ENCODE measurements at places on chromosomes 4 and X.

DNA sequence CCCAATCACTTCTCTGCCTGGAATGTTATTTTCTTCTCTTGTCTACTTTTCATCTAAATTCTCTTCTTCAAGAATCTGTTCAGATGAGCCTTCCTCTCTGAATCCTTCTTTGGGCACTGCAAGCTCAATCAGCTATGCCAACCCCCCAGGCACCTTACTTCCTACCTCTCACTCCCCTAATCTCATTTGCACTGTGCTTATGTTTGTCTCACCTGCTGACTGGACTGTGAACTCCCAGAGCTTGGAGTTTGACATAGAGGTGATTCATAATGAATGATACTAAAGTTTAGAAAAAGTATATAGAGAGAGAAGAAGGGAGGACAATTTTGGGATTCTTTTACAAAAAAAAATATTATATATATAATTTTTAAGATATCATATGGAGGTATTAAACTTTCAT lies 36.3 kb downstream of the ANXA10 start:
- no peak for DNase-seq

GRCh38 chrX:1500701-1501624 lies 36.0 kb downstream of the P2RY8 start:
- DNase-seq: peak; percentile 60

DNA sequence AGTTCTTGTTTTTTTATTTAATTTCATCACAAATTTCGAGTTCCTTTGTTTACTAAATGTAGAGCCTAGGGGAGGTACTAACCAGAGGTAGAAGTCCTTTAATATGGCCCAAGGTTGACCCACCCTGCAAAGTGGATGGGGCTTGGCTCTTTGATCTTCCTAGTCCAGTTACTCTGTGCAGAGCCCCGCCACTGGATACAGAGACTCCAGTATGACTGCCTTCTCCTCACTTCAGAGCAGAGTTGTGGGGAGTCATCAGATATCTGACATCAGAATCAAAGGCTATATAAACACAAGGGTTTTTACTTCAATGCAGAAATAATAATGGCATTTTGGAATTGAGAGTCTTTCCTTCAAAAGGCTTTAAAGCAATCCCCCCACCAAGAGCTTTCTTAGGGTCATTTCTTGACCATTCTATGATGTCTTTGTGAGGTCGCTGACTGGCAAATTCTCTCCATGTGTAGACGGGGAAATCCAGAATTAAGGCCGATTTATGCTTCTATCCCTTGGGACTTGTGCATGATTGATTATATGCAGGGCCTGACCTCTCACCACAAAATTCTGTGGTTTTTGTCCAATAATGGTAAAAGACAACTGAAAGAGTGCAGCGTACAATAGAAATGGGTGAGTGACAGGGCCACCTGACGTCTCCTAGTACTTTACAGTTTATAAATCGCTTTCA lies 88.3 kb upstream of the CITED1 start:
- DNase-seq: no peak

GRCh38 chrX:112654871-112655270 lies 24.9 kb downstream of the LHFPL1 start:
- DNase-seq: no peak

- DNase-seq: no peak
These were observed 521.5 kb downstream of the BCOR start for GRCh38 chrX:39576041-39576872.

GRCh38 chr4:23733476-23733875 lies 156.4 kb downstream of the PPARGC1A start:
- no peak for DNase-seq

GRCh38 chrX:48468247-48468671 lies 1.8 kb downstream of the SLC38A5 start:
- DNase-seq: no peak

GRCh38 chrX:76428243-76429130 lies 977 bp downstream of the MAGEE1 start:
- no peak for DNase-seq

- DNase-seq: peak; percentile 14
These were observed 12.7 kb downstream of the TSR2 start for GRCh38 chrX:54452920-54453319.

- DNase-seq: no peak
These were observed 39.7 kb downstream of the CLDN2 start for GRCh38 chrX:106959901-106960300.

DNA sequence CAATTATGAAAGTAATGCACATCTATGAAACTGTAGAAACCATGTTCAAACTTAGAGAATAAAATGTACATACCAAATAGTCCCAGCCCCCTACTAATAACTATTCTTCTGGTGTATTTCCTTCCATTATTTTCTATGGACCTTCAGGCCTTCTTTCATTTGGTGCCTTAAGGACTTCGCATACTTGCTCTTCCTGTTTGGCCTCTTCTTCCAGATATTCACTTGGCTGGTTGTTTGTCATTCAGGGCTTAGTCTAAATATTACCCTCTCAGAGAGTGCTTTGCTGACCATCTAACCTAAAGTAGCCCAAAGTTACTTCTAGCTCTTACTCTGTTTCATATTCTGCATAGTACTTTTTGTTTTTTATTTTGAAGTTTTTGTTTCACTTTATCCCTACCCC lies 70.3 kb upstream of the ARMCX2 start:
- DNase-seq: no peak

DNA sequence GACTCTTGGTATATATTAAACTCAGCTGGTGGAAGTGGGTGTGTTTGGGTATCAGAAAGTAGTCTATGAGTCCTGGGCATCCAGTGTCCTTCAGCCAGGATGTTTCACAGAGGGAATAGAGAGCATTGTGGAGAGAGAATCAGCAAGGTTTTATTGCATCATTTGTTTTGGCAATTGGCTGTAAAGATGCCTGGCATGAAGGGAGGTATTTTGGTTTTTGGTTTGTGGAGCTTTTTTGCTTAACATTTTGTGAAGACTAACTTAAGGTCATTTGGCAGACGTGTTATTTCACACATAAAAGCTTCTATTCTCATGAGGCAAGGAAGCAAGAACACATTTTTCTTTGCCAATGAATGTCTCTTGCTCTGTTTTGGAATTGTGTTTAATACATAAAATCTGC lies 71.1 kb downstream of the DCLK2 start:
- no peak for DNase-seq

DNA sequence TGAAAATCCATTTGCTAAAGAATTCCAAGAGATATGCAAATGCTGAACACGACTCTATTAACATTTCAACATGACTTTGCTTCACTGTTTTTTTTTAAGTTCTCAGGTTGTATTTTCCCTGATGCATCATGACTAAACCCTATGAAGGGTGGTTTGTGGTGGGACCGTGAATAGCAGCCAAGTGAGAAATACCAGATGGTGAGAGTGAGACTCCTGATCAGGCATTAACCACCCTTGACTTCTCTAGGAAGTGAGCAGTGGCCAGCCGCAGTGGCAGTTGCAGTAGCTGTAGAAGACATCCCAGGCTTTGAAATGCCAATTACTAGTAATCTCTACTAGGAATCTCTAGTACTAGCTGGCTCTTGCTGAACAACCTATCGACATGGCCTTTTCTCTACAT lies 383.4 kb downstream of the FAM133A start:
- DNase-seq: peak; percentile 0

DNA sequence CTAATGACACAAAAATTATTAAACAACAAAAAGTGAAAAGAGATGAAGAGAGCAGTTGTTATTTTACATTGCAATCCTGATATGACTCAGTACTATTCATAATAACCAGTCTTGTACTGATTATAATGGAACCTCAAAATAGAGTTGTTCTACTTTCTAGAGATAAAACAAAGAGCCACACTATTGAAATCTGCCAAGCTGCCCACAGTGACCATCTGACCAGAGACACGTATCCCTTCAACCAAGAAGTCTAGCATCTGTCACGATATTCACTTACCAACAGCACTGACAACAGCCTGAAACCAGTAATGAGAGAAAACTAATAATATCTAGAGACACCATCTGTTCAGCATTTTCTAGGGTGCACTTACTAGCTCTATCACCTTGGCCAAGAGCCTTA lies 466.7 kb downstream of the NKX6-1 start:
- no peak for DNase-seq

GRCh38 chr4:88008122-88008742 lies 797 bp downstream of the PKD2 start:
- DNase-seq: no peak

- DNase-seq: no peak
These were observed 121.5 kb upstream of the NUDT6 start for GRCh38 chr4:123043793-123044425.

DNA sequence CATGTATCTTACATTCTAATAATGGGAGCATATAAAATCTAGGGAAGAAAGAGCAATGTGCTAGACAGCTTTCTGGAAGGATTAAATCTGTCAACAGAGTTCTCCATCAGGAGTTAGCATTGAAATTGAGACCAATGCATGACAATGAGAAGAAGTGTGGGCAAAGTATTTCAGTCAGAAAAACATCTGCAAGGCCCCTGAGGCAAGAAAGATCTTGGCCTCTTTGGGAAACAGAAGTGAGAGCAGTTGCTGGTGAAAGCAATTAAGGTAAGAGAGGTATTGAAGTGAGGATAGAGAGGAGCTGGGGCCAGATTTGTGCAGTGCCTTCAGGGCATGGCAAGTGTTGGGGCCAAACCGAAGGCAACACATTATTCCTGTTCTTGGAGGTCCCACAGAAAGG lies 999.1 kb downstream of the STPG2 start:
- no peak for DNase-seq

GRCh38 chr4:16157609-16158503 lies 68.4 kb downstream of the TAPT1 start:
- no peak for DNase-seq

DNA sequence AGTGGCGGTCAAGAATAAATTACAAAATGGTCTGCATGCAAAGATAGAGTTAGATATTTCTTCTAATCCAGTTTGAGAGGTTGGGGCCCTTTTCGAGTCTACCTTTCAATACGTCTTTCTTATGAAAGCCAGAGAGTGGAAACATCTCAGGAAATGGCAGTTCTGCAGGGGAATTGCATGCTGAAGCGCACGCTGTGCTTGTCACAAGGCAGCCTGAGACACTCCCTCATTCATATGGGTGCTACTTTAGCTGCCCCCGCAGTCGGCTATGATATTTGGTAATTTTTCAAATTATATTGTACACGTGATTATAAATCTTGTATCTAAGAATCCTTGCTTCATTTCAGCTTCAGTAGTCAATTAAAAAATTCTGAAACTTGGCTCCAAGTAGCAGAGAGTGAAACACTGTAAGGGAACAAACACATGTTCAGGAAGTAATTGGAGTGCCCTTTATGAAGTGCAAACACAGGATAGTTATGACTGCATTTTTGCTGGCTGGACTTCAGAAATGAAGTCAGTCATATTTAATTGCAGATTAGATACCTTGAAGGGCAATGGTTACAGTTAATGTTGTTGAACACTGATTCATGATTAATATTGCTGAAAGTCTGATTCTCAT lies 145.5 kb upstream of the NAP1L5 start:
- no peak for DNase-seq

- DNase-seq: peak; percentile 17
These were observed 27.1 kb upstream of the NSUN7 start for GRCh38 chr4:40722576-40723161.

DNA sequence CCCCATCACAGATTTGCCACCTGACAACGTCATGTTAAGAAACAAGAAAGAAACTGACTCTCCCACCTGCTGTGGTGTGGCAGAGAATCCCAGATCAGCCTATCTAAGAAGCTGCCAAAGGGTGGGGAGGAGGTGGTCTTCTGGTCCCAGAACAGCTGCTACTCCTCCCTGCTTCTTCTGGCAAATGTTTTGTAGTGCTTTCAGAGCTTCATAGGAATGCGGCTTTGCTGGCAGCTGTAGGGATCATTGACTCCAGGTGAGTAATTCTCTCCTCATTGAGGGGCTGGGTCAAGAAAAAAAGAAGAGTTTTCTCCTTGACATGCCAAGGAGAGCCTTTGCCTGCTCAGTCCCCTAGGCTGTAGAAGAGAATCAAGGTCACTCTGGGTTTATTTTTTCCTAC lies 23.3 kb downstream of the NRK start:
- DNase-seq: no peak

DNA sequence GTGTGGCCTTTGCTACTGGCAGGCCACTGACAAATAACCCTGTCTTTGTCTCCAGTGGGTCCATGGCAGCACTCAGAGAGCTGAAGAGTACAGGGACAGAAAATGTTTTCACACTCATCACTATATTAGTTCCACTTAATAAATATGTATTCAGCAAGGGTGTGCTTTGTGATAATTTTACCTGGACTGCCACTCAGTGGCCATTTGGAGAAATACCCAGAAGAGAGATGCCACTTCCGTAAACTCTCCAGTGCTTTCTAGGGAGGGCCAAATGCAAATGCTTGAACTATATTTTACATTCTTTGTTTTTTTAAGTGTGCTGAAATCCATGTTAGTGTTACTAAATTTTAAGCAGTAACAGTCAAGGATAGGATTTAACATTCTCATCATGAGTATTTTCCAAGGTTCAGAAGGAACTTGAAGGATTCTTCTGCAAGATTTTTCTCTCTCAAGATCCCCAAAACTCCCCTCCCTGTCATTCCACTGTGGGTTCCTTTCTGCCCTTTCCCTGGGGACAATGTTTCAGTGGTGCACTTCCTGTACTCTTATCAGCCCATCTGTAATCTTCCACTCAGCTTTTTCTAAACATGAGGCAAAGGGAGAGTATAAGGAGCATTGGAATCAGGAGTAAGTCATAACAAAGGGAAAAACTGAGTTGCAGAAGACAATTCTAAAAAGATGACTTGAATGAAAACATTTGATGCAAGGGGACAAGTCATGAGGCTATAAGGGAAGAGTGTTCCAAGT lies 46.0 kb downstream of the TFDP3 start:
- DNase-seq: peak; percentile 1

DNA sequence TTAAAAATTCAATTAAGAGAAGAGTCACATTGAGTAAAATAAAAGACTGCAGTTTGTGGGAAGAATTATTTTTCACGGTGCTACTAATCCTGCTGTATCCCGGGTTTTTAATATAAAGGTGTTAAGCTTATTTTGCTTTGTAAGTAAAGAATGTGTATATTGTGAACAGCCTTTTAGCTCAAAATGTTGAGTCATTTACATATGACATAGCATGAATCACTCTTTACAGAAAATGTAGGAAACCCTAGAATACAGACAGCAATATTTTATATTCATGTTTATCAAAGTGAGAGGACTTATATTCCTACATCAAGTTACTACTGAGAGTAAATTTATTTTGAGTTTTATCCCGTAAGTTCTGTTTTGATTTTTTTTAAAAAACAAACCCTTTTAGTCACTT lies 39.7 kb downstream of the IRS4 start:
- no peak for DNase-seq

GRCh38 chr4:186712690-186713089 lies 11.0 kb downstream of the FAT1 start:
- DNase-seq: no peak

GRCh38 chr4:149715822-149716585 lies 99.6 kb downstream of the IQCM start:
- no peak for DNase-seq

GRCh38 chrX:19195243-19195610 lies 73.0 kb upstream of the ADGRG2 start:
- no peak for DNase-seq

- peak; percentile 23 for DNase-seq
These were observed 4.2 kb upstream of the CDS1 start for GRCh38 chr4:84578540-84579402.

DNA sequence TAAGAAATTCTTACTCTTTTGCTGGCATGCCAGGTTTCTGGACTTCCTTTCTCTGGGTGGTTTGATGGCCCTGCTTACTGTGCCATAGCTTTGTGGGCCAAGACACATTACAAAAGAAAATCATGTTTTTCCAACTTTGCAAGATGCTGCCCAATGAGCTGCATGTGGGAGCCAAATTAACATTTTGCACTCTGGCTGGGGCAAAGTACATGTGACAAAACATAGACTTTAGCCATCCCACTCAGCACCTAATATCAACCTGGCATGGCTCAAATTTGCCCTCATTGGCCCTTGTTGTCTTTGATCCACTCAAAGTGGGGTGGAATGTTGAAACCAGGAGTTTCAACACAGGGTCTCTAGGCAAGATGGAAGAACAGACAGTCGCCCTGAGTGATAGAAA lies 40.0 kb upstream of the DYNLT3 start:
- no peak for DNase-seq

Data from Jurkat, Clone E6-1 (cell line).